Cardiac septum (tissue), 1 donor: ENCODE measurements at places on chromosomes 2 and 18. TPM values are rescaled to one million over a fixed set of nuclear protein-coding genes. Genes with fewer than 3 reads are reported as not detected.
A peak's percentile ranks its signal among the peaks of the same experiment; 100 is the strongest.

The SAG gene
- total RNA-seq: not detected

The GAL3ST2 gene
- not detected for total RNA-seq

The CSRNP3 gene
- total RNA-seq: 2.9 TPM

DNA sequence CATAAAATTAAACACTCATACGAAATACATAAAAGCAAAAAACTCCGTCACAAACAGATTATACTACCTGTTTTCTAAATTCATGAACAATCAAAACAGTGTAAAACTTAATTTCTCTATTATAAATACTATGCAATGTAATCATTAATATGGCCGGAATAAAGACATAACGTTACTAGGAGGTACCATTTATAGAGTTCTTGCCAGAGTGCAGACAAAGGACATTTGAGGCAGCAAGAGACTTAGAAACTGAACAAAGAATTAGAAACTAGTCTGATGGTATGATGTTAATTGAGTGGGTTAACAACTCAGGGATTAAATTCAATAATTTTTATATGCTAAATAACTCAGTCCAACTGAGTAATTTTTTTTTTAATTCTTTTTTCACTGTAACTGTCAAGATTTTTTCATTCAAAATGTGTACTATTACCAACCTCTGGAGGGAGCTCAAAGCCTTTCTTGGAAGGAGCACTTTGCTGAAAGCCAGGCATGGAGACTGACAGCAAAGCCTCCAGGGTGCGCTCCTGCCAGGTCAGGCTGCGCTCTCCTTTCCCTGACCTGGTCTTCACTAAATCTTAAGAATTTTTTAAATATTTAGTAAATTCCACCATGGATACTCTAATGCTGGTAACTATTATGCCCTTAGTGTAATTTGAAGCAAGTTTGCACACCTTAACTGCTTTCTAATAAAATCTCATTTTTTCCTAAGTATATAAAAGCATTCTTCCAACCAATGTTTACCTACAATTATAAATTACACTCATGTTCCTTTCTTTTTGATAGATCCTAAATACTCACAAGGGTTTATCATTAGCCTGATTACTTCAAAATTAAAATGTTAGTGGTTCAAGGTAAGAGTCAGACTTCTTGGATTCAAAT, 34.1 kb downstream of the WDR35 start:
- no peak for DNase-seq

DNA sequence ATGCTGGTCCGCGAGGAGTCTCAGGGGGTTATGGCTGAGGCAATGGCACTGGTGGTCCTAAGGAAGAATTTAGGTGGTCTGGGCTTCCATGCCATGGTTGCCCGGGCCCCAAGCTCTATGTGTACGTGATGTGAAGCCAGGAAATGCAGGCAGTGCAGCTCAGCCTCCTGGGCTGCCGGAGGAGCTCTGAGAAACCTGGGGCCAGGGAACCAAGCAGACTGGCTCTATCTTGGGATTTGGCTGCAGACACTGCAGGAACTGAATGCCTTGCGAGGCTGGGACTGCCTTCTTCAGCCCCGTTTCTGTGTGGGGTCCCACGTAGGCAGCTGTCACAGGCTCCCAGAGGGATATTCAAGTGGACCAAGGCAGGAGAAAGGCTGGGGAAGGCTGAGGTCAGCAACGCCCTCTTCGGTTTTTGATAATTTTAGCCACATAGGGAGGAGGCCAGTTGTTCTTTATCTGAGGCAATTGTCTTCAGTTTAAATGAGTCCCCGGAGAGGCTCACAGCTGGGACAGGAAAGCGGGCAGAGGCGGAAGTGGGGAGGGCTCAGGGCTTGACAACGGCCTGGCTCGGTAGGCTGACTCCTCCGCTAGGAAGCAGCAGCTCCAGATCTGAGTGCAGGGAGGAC, 77.7 kb downstream of the RHOB start:
- peak; percentile 84 for DNase-seq

GRCh38 chr2:62831729-62832128, 126.2 kb downstream of the EHBP1 start:
- no peak for DNase-seq
